ENCODE measurements at places on chromosomes 3 and 15. TPM values are rescaled to one million over a fixed set of nuclear protein-coding genes. Genes with fewer than 3 reads are reported as not detected.

The MRPL46 gene
- 18.5 TPM for total RNA-seq

The HHATL gene
- not detected for total RNA-seq

The UBE2E1 gene
- 108 TPM for total RNA-seq

The GOLGA8T gene
- total RNA-seq, result not detected

The IL17RE gene
- total RNA-seq, result 1.4 TPM

The ZBBX gene
- 0.07 TPM for total RNA-seq

The DNAJC17 gene
- 25.8 TPM for total RNA-seq

The GABRA5 gene
- total RNA-seq, result not detected
